ENCODE measurements at places on chromosomes 5 and 9.

DNA sequence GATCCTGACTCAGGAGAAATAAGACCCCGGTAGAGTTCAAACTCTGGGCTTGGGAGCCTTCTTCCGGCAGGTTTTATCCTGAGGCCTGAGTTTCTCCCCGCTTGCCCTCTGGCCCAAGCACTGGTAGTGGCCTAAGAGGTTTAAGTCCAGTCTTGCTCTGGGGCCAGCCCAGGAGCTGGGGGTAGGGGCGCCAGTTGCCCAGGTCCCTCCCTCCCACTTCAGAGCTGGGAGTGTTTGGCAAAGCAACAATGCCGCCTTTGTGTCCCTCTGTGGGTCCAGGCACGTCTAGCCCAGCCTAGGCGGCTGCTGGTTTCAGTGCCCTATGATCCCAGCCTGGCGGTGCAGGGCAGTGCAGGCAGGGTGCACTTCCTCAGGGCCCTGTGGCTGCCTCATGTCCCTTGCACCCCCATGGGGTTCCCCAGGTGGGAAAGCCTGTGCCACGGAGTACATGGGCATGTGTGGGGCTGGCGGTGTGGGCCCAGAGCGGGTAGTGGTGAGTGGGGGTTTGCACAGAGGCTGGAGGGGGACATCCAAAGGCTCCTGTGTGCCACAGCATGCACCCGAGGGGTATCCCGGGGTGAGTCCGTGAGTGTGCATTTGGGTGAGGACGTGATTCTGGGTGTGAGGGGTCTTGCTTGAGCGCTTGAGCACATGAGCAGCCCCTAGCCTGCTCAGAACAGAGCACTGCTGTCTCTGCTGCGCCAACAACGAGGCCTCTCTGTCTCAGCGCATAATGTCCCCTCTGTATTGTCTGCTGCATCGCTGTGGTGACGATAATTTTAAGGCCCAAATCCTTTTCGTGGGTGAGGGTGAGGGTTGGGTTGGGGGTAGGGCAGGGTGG is 61.7 kb upstream of the PSD2 start:
- no peak overlapping the region for H3K27ac ChIP-seq
- H3K4me3 ChIP-seq, result no peak overlapping the region
- no peaks in the 10 kb centered on the region for H3K27me3 ChIP-seq
- H3K36me3 ChIP-seq, result no peaks in the 10 kb centered on the region

DNA sequence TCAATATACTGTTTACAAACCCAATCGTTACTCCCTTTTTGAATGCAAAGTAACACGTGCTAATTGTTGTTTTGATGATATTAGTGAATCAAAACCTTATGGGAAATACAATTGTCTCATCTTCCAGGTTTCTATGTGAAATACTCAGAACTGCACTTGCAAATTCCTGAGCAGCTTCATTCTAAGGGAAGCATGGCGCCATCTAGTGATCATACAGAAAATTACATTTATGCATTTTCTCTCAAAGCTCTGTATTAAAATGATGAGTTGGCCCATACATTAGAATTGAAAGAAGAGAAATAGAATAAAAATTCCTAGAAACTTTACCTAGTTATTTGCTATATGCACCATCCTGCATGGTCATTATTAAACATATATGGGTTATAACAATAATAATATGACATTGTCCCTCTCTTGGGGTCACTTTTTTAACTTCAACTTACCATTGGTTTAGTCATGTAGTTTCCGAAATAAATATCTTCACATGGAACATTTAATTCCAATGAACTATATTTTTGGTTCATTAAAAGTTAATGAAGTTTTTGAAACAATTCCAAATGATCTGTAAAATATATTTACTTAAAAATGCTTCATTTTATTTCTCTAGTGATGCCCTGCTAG is 220.0 kb downstream of the PDE4D start:
- H3K4me1 ChIP-seq, result no peaks in the 10 kb centered on the region
- no peaks in the 10 kb centered on the region for H3K36me3 ChIP-seq
- H3K27me3 ChIP-seq, result no peaks in the 10 kb centered on the region

GRCh38 chr5:17406423-17406838 is 91.6 kb upstream of the TAF11L2 start:
- no peak overlapping the region for H3K4me3 ChIP-seq
- no peak overlapping the region for H3K27ac ChIP-seq
- H3K4me1 ChIP-seq, result no peaks in the 10 kb centered on the region
- no peak for DNase-seq
- H3K36me3 ChIP-seq, result no peaks in the 10 kb centered on the region
- no peaks in the 10 kb centered on the region for H3K27me3 ChIP-seq

GRCh38 chr9:37036776-37037502 is 2.9 kb upstream of the PAX5 start:
- peaks cover 43% of the 10 kb centered on the region for H3K4me1 ChIP-seq
- no peak overlapping the region for H3K27ac ChIP-seq
- DNase-seq, result no peak
- peak overlapping the region; percentile 54 for H3K4me3 ChIP-seq

- no peak for DNase-seq
- no peaks in the 10 kb centered on the region for H3K4me1 ChIP-seq
- no peak overlapping the region for H3K4me3 ChIP-seq
- peak overlapping the region; percentile 39 for H3K27ac ChIP-seq
- no peaks in the 10 kb centered on the region for H3K27me3 ChIP-seq
Measured at GRCh38 chr5:76547242-76547890, 75.8 kb downstream of the F2RL2 start.

DNA sequence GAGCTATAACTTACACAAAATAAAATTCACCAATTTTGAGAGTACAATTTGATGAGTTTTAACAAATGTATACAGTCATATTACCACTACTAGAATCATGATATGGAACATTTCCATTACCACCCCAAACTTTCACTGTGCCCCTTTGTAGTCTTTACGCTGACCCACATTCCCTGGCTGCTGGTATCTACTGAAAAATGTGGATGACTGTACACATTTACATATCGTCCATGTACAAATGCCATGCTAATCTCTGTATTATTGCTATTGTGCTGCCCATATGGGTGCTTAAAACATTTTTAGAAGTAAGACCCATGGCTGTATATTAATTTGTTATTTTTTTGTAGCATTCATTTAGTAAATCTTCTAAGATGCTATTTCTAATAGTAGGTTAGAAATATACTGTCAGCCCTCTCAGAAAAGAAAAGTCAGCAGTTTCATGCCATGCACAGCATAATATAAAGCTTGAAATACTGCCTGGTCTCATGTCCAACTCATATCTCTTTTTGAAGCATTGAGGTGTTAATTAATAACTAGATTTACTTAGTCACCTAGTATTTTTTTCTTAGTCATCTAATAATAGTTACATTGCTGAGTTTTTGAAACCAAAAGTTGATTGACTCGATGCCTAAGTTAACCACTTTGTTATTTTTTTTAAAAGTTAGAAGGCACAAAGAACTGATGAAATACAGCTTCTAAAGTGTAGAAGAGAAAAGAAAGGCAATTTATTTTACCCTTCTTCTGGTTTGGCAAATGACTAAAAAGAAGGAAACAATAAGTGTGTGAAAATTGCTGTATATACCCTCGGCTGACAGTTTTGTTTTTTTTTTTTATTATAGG is 188.3 kb upstream of the MEF2C start:
- H3K27ac ChIP-seq, result no peak overlapping the region
- no peaks in the 10 kb centered on the region for H3K36me3 ChIP-seq
- DNase-seq, result no peak
- no peaks in the 10 kb centered on the region for H3K27me3 ChIP-seq

GRCh38 chr5:3584724-3585531 is 10.7 kb upstream of the IRX1 start:
- no peak for DNase-seq
- no peaks in the 10 kb centered on the region for H3K4me1 ChIP-seq
- no peak overlapping the region for H3K4me3 ChIP-seq
- no peaks in the 10 kb centered on the region for H3K36me3 ChIP-seq
- H3K27me3 ChIP-seq, result peaks cover 11% of the 10 kb centered on the region

DNA sequence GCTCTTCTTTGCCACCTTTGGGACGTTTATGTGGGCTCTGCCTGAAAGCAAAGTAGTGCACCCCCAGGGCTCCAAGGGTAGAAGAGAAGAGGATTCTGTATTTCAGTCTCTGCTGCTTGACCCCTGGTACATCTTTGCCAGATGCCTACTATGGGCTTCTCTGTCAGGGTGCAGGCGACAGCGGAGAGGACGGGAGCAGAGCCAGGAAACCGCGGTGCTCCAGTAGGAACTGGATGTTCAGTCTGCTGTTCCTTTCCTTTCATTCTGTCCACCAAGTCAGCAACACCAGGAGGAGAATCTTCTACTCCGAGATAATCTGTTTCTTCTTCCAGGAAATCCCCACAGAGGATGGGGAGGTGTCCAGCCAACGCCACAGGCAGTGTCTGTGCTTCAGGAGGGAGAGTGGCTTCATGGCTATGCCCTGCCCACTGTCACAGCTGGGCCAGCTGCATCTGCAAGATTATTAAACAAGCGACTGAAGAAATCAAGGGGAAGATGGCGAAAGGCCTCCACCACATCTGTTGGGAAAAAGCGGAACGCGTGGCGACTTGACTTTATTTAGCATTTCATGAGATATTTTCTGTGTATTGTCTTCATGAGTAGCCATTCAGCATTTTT is 398.3 kb downstream of the IRX1 start:
- no peaks in the 10 kb centered on the region for H3K27me3 ChIP-seq
- H3K27ac ChIP-seq, result no peak overlapping the region
- no peaks in the 10 kb centered on the region for H3K36me3 ChIP-seq

DNA sequence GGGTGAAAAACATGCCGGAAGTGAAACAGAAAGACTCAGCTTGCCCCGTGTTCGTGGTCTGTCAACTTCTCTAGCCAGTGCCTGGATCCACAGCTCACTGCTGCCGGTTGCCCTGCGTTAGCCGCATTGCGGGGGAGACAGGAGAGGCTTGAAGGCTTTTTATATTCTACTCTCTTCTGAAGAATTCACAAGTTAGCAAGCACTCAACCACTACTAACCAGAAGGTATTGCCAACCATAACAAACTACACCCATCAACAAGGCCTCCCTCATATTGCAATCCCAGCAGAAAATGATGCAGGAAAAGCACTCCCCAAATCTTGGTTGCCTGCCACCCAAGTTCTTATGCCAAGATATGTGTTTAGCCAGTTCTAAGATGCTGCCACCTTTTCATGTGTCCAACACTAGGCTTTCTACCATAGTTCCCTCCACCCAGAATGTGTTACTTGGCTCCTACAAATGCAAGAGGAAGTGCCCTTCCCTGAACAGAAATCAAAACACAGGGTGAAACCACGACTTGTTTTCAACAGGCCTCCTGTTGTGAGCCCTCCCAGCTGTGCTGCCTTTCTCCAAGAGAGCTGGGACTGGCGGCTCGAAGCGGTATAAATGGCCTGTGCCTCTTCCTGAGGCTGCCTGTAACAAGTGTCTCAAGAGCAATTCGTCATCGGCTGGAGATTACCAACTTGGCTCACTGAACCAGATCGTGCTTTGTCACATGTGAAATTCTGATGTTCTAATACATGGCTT is 129.0 kb downstream of the SNX18 start:
- no peaks in the 10 kb centered on the region for H3K27me3 ChIP-seq
- DNase-seq, result peak; percentile 94
- H3K27ac ChIP-seq, result peak overlapping the region; percentile 67
- no peaks in the 10 kb centered on the region for H3K36me3 ChIP-seq
- no peak overlapping the region for H3K4me3 ChIP-seq

DNA sequence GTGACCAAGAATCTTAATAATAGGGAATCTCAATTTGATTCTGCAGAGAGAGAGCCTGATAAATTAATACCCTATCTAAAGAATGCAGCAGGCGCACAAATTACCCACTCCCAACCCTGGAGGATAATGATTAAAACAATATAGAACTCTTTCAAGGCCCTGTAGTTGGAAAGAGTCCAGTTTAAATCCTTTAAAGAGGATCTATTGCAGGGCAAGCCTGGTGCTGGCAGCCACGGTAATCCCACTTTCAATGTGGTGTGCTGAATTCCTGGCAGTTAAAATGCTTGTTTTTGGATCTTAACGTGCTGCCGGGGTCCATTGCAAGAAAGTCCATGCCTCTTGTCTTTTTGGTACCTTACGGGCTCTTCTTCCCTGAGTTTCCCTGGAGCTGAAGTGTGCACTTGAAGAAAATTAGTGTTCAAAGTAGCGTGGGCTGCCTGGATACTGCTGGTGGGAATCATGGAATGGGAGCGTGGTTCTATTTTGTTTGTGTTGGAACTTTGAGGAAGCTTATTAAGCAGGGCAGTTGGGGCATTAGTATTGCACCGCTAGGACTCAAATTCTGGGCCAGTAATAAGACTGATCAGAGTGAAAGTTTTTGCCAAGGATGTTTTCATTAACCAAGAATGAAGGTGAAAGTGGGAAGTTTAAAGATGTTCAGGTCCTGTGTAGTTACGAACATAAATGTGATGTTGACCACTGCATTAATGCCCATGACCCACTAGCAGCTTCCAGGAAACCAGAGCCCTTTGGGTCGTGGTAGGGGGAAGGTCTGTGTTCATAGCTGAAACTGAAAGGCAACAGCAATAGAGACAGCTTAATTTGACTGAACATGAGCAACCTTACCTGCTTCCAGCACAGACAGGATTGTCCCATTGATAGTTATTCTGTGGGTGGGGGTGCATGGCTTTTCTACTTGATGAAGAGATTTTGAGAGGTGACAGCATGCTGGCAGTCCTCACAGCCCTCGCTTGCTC is 20.8 kb downstream of the MARCHF6 start:
- no peak for DNase-seq
- H3K4me1 ChIP-seq, result peaks cover 57% of the 10 kb centered on the region
- no peaks in the 10 kb centered on the region for H3K27me3 ChIP-seq

All from right atrium auricular region (tissue), 2 donors.